SK-N-DZ (cell line): ENCODE measurements at places on chromosomes 7 and 10.

DNA sequence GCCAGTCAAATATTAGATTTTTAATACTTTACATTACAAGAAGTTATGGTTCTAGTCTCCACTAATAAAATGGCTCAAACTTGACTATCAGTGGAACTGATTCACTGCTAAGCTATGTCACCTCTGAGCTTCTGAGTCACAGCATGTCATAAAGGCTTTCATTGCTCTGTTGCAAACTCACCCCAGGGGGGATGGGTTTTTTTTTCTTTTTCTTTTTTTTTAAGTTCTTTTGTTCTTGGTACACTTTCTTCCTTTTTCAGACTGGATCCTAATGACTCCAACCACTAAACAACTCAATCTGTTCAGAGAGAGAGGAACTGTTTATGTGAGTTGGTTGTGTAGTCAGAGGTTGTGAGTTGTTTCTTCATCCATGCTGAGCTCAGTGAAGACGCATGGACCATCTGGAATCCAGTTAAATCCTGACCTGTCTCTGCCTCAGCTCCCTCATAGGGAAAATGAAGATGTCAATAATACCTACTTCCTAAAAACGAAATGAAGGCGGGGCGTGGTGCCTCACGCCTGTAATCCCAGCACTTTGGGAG lies 11.0 kb downstream of the MYOF start:
- no peak for DNase-seq

- no peak for DNase-seq
These were observed 171.8 kb downstream of the SEMA3A start for GRCh38 chr7:84022684-84023308.

- no peak for DNase-seq
These were observed 95.8 kb downstream of the DKK1 start for GRCh38 chr10:52409928-52410327.

- no peak for DNase-seq
These were observed 51.9 kb upstream of the A1CF start for GRCh38 chr10:50937230-50937907.

DNA sequence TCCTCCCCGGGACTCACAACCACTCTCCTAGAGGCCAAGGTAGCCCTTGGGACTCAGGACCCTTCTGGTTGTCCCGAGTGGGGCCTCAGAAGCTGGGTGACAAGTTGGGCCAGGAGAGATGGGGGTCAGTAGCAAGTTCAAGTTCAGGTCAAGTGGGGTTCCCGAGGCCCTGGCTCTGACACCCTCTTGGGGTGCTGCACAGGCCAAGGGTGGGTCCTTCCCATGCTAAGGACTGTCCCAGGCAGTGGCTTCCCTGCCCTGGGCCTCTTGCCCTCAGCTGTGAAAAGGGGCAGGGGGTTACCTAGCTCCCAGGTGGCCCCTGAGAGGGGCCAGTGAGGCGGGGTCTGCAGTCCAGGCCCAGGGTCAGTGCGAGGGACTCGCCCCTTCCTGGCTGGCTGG lies 115.4 kb upstream of the TNRC18 start:
- no peak for DNase-seq

DNA sequence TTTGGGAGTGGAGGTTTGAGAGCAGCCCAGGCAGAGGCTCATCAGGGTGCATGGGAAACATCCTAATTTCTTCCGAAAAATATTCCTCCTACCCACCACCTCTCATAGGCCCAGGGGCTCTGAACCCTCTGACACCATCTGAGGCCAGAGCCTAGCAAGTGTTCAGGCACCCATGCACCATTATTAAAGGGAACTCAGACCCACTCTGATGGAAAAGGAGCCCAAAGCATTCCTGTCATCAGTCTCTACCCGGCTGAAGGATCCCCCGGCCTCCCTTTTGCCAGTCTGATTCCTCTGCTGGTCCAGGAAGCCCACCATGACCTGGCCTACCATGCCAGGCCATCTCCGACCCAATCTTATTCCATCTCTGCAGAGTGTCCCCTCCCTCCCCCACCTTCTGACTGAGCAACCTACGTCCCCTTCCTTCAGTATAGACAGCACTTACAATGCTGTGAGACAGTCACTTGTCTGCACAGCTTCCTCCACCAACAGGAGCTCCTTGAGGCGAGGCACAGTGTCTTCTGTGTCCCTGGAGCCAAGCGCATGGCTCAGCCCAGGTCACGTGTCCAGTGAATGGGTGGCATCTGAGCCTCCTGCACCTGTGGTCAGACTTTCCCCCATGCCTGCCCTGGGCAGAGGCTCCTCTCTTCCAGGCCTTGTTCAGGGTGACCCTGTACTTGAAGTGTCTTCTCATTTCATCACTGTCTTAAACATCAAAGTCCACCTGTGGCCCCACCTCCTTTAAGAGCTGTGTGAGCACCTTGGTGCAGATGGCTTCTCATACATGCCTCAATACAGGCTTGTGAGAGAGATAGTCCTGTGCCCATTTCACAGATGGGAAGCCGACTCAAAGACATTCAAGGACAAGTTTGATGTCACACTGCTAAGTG lies 889 bp upstream of the GPR15LG start:
- no peak for DNase-seq

DNA sequence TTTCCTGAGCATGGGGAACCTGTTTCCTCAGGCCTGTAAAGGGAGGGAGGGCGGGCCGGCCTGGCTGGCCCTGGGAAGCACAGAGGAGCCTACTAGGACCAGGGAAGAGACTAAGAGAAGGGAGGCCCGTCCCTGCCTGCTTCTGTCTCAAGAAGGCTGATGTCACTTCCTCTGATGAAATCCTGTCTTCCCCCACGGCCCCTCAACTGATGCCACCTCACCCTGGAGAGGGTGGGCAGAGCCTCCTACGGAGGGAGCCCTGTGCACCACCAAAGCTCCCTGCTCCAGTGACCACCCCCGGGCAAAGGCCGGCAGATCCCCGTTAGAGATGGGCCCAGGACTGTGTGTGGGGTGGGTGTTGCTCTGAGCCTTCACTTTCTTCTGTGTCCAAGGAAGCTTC lies 1.0 kb upstream of the PILRA start:
- DNase-seq = no peak

DNA sequence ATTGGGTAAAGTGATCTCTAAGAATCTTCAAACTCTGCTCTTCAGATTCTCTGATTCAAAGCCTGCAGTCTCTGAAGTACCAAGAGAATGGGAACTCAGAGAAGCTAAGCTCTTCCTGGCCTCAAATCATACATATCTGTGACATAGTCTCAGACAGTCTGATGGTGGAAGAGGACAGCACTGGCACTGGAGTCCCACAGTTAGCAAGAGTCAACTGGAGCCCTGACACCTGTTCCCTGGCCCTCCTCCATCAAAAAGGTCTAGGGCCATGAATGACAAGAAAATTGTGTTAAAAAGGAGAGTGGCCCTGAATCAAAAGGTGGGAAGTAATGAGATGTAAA lies 37.7 kb downstream of the PRSS2 start:
- DNase-seq = no peak

DNA sequence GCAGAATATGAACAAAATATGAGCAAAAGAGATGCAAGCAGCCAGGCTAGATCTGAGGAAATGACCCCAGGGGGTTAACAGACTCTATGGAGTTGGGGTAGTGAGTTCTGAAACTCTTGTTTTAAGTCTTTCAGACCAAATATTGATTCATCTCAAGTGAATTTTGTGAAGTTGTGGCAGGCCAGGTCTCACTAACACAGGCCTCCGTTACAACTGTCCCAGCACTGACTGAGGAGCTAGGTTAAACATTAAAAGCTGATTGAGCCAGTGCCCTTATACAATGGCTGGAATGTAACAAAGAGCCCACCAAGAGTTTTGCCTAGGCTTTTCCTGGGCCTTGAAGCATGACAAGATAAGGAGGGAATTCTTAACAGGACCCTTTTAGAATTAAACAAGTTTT lies 192.3 kb upstream of the STK17A start:
- DNase-seq = no peak

DNA sequence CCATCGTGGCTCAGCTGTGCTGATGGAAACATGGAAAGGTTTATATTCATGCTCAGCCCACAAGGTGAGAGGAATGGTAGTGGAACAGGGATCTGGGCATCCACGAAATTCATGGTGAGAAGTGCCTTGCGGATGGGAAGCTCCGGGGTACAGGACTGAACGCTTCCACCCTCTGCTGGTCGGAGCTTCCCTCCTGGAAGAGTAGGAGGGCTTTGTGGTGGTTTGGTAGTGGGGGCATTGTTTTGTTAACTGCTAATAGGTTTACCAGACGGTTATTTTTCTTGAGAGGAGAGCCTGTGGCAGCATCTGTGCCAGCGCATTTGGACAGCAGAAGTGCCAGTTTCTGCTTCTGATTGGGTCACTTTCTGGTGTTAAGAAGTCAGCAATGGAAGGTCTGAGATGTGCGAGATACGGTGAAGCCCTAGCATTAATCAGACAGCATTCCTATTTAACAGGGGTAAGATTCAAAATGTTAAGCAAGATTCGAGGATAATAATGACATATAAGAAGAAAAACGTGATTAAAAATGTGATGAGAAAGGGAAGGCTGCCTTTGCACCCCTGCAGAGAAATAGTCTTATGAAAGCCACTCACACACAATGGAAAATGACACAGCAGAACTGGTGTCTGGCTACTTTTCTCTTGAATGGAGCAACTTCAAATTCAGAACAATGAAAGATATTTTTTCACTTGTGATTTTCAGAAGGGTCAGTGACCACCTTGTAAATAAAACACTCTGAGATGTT lies 17.7 kb downstream of the ABCA13 start:
- no peak for DNase-seq

- no peak for DNase-seq
These were observed 80.4 kb downstream of the TCF7L2 start for GRCh38 chr10:113030453-113030852.

- DNase-seq = no peak
These were observed 44.9 kb downstream of the FAS start for GRCh38 chr10:89035461-89035860.

GRCh38 chr10:127117125-127117524 lies 79.3 kb downstream of the INSYN2A start:
- no peak for DNase-seq

- DNase-seq = no peak
These were observed 36.9 kb upstream of the WAC start for GRCh38 chr10:28496017-28496416.

DNA sequence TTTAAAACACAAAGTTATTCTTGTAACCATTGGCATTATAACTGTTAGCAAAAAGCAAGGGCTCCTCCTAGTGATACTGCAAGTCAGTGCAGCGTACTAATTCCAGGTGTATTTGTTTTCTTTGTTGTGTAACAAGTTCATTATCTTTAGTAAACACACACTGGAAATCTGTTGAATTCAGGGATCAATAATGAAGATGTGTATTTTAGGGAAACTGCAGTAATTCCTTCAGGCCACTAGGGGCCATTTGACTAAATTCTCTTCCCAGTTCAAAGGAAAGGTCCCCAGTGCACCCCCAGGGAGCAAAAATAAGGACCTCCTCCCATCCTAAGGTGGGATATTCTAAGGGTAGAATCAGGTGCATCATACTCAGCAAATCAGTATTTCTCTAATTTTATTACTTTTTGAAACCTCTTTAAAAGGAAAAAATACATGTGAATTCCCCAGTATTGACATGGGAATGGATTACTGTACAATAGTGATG lies 158.6 kb upstream of the LYZL1 start:
- peak; percentile 29 for DNase-seq

DNA sequence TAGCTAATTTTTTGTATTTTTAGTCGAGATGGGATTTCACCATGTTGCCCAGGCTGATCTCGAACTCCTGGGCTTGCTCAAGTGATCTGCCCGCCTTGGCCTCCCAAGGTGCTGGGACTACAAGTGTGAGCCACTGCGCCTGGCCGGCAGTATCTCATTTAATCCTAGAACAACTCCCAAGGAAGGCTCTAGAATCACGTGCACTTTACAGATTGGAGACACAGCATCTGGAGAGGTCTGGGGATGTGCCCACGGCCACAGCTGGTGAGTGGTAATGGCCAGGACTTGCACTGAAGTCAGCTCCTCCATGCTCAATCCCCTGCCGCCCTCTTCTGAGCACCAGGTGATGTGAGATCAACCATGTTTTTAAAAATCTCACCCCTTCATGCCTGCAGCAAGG lies 43.1 kb downstream of the CARD11 start:
- no peak for DNase-seq

GRCh38 chr10:12539350-12540164 lies 190.2 kb downstream of the CAMK1D start:
- no peak for DNase-seq

DNA sequence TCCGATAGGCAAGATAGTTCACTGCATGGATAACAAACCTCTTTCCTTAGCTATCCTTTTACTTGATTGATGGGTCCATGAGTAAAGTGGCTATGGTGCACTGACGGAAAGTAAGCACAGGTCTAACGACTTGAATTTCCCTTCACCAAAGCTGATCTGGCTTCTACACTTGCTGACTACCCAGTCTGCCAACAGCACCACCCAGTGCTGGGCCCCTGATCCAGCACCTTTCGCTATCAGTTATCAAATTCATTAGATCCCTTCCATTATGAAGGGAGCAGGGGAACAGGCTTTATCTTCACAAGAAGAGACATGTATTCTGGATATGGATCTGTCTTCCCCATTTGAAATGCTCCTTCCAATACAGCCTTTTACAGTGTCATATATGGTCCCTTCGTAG lies 855.9 kb downstream of the GRID1 start:
- DNase-seq = no peak

DNA sequence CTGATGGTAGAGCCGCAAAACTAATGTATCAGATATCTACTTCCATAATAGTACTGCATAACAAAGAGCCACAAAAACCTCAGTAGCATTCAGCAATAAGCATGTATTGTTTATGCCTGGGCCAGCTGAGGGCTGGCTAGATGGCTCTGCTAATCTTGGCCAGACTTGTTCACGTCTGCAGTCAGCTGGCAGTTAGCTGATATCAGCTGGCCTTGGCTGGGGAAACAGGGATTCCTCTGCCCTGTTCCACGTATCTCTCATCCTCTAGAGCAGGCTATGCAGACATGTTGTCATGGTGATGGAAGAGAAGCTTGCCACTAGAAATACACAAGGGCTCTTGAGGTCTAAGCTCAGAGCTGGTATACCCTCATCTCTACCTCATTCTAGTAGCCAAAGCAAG lies 62.9 kb downstream of the GRM8 start:
- DNase-seq = peak; percentile 56

GRCh38 chr10:89916468-89917215 lies 215.3 kb downstream of the KIF20B start:
- DNase-seq = no peak

DNA sequence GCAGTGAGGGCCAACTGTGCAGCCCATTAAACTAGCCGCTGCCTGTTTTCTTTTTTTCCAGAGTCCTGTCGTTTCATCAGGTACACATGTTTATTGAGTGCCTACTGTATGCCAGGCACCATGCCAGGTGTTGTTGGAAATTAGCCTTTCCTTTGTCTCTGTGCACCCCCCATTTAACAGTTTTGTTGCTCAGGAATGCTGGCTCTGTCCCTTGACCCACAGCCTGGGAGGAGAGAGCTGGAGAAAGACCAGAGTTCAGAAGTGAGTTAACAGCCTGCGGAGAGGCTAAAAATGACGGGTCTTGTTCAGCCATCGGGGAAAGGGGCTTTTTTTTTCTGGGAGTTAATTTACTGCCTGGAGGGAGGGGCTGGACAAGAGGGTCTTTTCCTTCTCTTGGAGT lies 1.3 kb downstream of the LRMDA start:
- no peak for DNase-seq
